H7 (cell line): ENCODE measurements at places on chromosomes 16 and 17.

DNA sequence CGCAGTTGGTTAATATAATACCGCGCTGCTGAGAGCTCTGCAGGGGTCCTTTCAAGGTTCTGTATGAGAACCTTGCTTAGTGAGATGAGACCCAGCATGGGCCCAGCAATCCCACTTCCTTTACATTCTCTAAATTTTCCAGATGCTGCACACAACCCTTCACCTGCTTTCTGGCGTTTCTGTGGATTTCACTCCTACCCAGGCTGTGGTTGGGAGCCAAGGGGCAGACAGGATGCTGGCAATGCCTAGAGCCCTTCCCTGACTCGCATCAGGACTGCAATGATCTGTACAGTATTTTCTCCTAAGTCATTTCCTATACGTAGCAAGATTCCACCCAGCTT is 10.1 kb upstream of the PIPOX start:
- no peak for DNase-seq

GRCh38 chr17:16255481-16255921 is 38.5 kb downstream of the PIGL start:
- peak; percentile 47 for DNase-seq

GRCh38 chr16:24577167-24577566 is 37.8 kb downstream of the RBBP6 start:
- DNase-seq = no peak

DNA sequence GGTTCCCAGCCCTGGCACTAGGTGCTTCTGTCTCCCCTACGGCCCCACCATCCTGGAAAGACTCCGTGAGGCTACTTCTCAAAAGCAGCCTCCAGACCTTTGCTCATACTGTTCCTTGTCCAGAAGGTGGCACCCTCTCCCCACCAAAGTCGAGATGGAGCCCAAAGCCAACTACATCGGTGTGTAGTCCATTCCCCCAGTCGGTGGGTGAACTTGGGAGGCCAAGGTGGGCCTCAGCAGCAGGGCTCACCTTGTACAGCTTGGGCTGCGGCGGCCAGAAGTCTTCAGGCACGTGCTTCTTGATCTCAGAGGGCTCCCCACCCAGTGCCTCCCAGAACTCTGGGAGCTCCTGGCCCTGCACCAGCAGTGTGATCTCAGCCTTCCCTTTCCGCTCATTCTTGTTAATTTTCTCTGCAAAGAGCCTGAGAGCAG is 10.2 kb downstream of the FLII start:
- DNase-seq = peak; percentile 94

DNA sequence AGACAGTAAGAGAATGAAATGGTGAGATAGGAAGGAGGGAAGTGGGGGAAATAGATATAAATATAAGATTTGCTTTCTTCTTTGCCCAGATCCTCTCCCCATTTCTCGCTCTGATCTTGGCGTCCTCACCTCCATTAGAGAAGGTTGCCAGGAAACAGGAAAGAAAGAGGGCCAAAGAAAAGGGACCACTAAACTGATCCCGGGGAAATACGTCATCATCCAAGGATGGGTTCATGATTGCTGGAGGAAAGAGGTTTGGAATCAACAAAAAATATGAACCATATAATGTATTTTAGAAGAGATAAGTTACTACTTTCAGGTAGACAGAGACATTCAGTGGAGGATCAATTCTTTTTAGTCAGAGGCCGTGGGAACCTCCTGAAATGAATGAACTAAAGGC is 536.0 kb downstream of the HAPSTR1 start:
- no peak for DNase-seq

GRCh38 chr16:57476546-57477410 is 9.5 kb downstream of the DOK4 start:
- DNase-seq = peak; percentile 74

- DNase-seq = peak; percentile 62
Measured at GRCh38 chr16:1174477-1175357, 21.8 kb downstream of the CACNA1H start.

DNA sequence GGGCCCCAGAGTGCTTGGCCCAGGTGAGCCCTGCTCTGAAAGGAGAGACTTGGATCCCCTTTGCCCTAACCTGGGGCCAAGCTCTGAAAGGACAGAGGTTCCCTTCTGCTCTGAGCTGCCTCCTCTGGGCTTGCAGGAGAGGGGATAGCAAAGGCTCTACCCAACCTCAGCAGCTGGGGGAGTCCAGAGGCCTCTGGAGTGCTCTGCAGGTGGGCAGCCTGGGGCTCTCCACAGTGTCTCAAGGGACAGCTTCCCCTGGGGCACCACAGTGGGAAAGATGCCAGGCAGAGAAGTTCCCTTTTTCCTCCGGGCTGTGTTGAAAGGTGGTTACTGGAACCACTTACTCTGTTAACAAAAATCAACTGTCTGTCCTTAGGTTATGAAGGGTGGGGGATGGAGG is 48.2 kb upstream of the MGAT5B start:
- DNase-seq = peak; percentile 50

- DNase-seq = peak; percentile 55
Measured at GRCh38 chr16:1740781-1741490, 30.4 kb downstream of the NME3 start.

DNA sequence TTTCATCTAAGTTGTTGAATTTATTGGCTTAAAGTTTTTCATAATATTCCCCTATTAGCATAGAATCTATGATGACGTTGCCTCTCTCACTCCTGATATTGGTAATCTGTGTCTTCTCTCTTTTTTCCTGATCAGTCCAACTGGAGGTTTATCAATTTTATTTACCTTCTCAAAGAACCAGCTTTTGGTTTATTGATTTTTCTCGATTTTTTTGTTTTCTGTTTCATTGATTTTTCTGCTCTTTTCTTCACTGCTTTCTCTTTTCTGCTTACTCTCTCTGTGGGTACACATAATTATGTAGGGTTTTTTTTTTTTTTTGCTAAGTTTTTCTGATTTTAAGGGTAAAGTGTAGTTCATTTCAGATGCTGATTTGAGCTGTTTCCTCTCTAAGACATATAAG is 29.7 kb downstream of the MRTFB start:
- DNase-seq = no peak

GRCh38 chr17:4587803-4588202 is 3.5 kb downstream of the SMTNL2 start:
- no peak for DNase-seq

- no peak for DNase-seq
Measured at GRCh38 chr16:24930440-24930839, 84.7 kb downstream of the SLC5A11 start.

- DNase-seq = no peak
Measured at GRCh38 chr17:5563456-5563855, 20.9 kb downstream of the NLRP1 start.

GRCh38 chr17:29760279-29761039 is 137.7 kb upstream of the CORO6 start:
- peak; percentile 29 for DNase-seq

DNA sequence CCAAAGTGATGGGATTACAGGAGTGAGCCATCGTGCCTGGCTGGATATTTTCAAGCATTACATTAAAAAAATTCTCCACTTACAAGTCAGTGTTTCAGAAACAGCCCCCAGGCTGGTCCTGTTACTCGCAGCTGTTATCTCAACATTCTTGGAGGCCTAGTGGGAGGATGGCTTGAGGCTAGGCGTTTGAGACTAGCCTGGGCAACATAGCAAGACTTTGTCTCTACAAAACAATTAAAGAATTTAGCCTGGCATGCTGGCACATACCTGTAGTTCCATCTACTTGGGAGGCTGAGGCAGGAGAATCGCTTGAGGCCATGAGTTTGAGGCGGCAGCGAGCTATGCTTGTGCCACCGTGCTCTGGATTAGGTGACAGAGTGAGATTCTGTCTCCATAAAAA is 26.5 kb upstream of the SPNS3 start:
- DNase-seq = no peak

DNA sequence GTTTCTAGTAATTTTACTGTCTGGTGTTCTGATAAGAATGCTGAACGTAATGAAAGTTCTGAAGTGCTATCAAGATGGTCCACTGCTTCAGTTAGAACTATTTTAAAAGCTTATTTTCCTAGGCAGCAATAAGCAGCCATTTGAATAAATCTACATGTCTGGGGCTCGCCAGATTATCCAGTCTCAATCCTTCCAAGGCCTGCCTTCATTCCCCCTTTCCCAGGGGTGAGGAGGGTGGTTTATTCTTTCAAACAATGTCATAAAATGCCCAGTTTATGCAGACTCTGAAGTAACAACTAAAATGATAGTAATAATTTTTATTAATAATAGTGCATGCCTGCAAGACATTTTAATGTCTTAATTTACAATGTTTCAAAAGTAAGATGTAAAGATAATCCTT is 2.4 kb downstream of the CDH11 start:
- DNase-seq = no peak

DNA sequence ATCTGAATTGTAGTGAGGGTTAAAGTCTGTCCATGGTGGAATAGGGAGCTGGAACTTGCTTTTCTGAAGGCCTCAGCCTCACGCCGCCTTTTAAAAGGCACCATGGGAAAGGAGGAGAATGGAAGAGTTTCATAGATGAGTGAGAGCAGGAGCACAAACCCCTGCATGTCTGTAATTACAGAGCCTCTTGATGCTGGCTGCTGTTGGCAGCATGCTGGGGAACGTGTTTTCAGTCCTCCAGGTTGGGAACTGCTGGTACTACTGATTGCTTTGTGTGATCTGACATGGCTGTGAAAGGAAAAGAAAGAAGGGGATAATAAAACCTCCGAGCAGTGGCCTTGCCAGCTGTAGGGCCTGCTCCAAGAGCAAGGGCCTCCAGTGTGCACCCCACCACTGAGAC is 16.8 kb upstream of the DYNLL2 start:
- no peak for DNase-seq

DNA sequence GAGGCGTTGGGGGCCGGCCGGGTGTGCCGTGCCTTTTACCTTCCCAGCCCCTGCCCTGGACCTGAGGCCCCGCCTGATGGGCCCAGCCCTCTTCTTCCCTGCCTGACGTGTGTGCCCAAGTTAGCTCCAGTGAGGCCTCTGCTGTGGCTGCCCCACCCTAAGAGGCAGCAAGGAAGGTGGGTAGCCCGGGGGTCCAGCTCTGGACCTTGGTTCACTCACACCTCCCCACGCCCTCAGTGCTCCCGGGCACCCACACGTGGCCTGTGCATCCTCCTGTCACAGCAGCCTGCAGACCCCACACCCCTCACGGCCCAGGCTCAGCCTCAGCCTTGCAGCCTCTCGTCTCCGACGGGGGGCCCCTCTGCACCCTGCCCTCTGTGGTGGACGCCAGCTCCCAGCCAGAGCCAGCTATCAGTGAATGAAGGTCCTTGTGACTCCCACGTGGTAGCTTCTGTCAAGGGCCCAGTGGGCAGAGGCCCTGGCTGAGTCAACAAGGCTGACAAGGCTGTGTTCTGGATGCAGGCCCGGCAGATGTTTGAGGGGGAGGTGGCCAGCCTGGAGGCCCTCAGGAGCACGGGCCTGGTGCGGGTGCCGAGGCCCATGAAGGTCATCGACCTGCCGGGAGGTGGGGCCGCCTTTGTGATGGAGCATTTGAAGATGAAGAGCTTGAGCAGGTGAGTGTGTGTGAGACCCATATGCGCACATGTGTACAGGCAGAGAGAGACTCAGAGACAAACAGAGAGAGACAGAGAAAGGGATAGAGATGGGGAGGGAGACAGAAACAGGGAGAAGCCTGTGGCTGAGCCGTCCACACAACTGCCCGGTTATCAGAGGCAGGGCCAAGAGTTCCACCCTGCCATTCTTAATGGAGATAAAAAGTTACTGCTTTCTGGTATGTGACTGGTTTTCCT is 2.8 kb downstream of the FN3K start:
- peak; percentile 32 for DNase-seq
